ENCODE measurements at places on chromosomes 11 and 22.

DNA sequence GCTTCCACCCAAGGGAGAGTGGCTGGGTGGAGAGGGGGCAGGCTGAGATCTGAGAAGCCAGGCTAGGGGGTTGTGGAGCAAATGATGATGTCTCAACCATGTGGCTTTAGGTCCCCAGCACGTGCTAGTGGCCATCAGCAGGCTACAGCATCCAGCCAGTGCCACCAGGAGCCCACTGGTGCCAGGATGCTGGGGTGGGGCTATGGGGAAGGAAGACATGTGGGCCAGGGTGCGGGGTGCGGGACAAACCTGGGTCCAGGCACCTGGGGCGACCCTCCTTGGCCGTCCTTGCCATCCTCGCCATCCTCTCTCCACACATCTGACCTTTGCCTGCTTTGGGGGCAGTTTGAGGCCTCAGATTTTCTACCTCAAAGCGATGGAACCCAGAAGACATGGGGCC, 104.3 kb downstream of the KCNQ1 start:
- no peak for DNase-seq

DNA sequence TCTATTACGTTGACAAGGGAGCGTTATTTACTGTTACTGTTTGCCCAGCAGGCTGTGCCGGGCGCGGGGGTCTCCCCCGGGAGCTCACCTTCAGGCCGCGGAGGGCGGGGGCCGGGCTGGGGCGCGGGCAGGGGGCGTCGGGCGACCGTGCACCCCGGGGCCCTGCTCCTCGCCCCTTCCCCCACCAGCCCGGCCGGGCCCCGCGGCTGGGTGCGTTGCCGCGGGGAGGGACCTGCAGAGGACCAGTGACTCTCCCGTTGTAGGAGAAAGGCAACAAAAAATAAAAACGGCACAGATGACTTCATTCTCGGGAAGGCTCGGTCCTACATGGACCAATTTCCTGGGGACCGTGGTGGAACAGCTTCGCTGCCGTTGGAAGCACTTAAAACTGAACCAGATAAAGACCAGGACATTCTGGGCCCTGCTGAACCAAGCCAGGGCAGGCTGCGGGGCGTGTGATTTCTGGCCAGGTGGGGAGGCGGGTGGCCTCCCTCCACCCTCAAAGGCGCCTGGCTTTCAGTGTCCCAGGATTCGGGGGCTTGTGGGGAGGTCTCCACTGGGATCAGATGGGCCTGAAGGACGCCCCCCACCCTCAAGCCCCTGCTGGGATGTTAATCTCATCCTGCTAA, 57.4 kb downstream of the IGLL1 start:
- DNase-seq, result no peak

DNA sequence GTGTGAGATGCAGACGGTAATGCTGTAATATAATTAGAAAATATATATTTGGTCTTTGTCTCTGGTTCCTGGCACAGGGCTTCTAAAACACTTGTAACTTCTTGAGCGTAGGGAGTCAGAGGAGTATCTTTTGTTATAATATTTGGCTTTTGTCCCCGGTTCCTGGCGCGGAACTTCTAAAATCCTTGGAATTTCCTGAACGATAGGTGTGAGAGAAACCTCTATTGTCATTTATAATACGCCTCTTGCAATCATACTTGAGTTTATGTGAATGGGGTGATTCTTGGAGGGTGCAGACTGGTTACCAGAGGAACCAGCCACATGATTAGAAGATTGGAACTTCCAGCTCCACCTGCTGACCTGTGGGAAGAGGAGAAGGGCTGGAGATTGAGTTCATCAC, 54.1 kb upstream of the ZBED5 start:
- DNase-seq, result no peak

- peak; percentile 81 for DNase-seq
These were observed 3.9 kb downstream of the SCGB1D1 start for GRCh38 chr11:62193952-62194351.

DNA sequence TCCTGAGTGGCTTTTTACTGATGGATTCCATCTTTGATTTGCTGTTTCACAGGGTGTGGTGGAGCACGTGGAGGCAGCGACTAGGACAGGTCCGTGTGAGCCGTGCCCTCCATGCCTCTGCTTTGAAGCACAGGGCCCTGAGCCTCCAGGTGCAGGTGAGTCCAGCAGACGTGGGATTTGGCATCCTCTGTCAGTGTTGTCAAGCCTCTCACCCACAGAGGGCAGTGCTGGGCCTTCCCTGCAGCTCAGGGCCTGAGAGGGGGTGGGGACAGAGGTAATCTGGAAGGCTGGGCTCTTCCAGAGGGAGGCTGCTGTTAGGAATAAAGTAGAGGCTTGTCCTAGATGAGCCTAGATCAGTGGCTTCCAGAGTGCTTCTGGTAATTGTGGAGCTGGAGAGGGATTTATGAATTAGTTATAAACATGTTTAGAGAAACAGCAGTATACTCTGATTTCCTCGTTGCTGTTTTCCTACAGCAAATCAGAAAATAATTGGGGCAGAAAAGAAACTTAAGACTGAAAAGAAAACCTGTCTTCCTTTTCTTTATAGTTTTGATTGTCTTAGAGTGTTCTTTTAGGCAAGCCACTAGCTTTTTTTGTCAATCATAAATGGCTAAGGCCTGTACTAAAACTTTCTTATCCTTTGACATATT, 65.0 kb downstream of the SFI1 start:
- DNase-seq, result no peak

- no peak for DNase-seq
These were observed 7.3 kb upstream of the SYT7 start for GRCh38 chr11:61587951-61588727.

DNA sequence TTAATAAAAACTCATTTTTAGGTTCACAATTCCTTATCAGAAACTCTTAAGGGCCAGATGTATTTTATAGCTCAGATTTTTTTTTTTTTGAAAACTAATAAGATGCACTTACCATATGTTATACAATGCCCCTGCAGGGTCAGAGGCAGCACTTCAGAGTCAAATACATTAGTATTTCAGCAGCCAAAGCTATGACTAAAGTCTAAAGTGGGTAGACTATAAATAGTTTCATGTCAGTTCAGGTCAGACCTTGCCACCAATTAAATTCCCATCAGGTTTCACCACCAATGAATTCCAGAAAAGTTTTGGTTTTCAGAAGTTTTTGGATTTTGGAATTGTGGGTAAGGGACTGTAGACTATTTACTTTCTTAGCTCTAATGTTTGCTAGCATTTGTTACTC, 75.9 kb downstream of the FAM83F start:
- DNase-seq, result no peak

DNA sequence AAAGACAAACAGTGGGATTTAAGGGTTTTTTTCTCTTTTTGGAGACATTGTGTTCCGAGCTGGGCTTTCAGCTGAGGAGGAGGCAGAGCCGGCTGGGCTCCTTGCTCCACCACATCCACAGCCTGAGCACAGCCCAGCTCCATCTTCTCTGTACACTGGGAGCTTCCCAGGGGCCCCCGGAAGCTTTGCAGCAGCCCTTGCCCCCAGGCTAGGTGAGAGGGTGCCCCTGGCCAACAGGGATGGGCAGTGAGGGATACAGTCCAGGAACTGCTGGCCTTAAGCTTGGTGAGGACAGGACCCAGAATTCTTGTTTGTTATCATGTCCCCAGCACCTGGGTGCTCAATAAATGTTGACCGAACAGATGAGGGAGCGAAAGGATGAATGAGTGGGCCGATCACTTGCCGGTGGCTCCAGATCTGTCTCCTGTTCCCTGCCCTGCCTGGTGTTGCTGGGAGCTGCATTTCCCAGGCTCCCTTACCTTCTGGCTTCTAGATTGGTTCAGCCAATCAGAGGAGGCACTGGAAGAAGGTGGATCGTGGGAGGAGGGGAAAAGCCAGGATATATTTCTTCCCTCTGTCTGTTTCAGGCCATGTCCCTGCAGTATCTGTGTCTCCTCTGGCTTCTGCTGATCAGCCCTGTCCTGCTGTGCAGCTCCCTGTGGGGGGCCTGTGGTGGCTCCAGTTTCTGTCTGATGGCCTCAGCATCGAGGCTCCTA, 26.5 kb upstream of the NECTIN1 start:
- no peak for DNase-seq

GRCh38 chr11:46363031-46363407, 15.8 kb downstream of the DGKZ start:
- DNase-seq, result no peak

All from vagina (tissue), 2 donors.